Ovary (tissue), 10 donors: ENCODE measurements at places on chromosomes 2 and 18. TPM values are rescaled to one million over a fixed set of nuclear protein-coding genes. Genes with fewer than 3 reads are reported as not detected.

DNA sequence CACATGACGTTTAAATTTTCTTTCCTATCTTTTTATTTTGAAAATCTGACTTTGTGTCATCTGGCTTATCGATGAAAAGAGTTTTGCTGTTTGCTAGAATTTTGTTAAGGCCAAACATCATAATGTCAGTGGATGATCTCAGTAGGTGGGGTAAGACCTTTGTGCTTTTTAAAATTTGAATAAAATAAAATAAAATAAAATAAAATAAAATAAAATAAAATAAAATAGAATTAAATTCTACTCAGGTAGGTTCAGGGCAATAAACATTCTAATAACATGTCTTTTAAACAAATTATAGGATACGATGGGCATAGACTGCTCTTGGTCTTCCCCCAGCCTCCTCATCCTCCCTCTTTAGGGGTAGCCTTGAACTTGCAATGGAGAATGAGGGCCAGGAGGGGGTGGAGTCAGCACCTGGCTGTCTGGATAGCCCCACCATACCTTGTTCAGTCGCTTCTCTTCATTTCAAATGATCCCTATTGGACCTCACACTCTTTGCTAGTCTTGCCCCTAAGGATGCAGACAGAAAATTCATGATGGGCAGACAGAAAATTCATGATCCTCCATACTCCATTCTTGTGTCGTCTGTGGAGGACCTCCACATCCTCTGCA, 8.1 kb downstream of the LDLRAD4 start:
- no peak for DNase-seq
- H3K27ac ChIP-seq = no peak overlapping the region
- peaks cover 1% of the 10 kb centered on the region for H3K4me1 ChIP-seq

- H3K27ac ChIP-seq = peak overlapping the region; percentile 95
- peak; percentile 65 for DNase-seq
- no peaks in the 10 kb centered on the region for H3K36me3 ChIP-seq
- H3K4me1 ChIP-seq = peaks cover 6% of the 10 kb centered on the region
- peak overlapping the region; percentile 75 for H3K4me3 ChIP-seq
Observed at GRCh38 chr2:144516981-144517865, 2.7 kb downstream of the ZEB2 start.

GRCh38 chr18:54130177-54130576, 94.3 kb downstream of the MBD2 start:
- no peaks in the 10 kb centered on the region for H3K27me3 ChIP-seq
- no peaks in the 10 kb centered on the region for H3K36me3 ChIP-seq
- no peaks in the 10 kb centered on the region for H3K4me1 ChIP-seq
- no peak for DNase-seq
- H3K27ac ChIP-seq = no peak overlapping the region

GRCh38 chr2:28322456-28322855, 70.2 kb upstream of the FOSL2 start:
- no peaks in the 10 kb centered on the region for H3K27me3 ChIP-seq
- no peak overlapping the region for H3K4me3 ChIP-seq

GRCh38 chr2:234967870-234968208, 16.0 kb downstream of the SH3BP4 start:
- no peaks in the 10 kb centered on the region for H3K27me3 ChIP-seq
- no peak overlapping the region for H3K27ac ChIP-seq
- peaks cover 9% of the 10 kb centered on the region for H3K4me1 ChIP-seq
- no peak for DNase-seq

- H3K27me3 ChIP-seq = no peaks in the 10 kb centered on the region
- H3K27ac ChIP-seq = no peak overlapping the region
- no peaks in the 10 kb centered on the region for H3K4me1 ChIP-seq
Observed at GRCh38 chr18:58714259-58714658, 43.0 kb downstream of the MALT1 start.

GRCh38 chr2:98355881-98356280, 9.6 kb downstream of the CNGA3 start:
- no peak for DNase-seq
- no peaks in the 10 kb centered on the region for H3K4me1 ChIP-seq
- H3K27ac ChIP-seq = no peak overlapping the region
- H3K27me3 ChIP-seq = no peaks in the 10 kb centered on the region
- no peak overlapping the region for H3K4me3 ChIP-seq
- no peaks in the 10 kb centered on the region for H3K36me3 ChIP-seq

DNA sequence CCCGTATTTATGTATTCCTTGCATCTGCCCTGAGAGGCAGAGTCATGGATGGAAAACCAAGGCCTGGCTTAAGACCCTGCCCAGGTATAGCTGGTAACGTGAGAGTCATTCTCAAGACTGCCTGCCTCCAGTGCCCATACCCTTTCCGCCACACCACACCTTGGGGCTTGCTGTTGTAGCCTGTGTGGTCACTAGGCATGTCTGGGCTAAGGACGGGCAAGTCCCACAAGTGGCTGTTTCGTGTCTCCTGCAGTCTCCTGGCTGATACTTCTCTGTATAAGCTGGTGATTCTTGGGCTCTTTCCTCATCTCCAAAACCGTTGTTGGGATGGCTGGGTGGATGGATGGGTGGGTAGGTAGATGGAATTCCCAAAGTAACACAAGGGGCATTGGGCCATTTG, 269.8 kb downstream of the KLHL29 start:
- H3K27ac ChIP-seq = no peak overlapping the region
- no peak for DNase-seq
- H3K4me1 ChIP-seq = no peaks in the 10 kb centered on the region
- H3K4me3 ChIP-seq = no peak overlapping the region

GRCh38 chr2:38975042-38975441, 85.4 kb downstream of the ARHGEF33 start:
- H3K4me3 ChIP-seq = no peak overlapping the region
- DNase-seq = no peak
- peaks cover 5% of the 10 kb centered on the region for H3K4me1 ChIP-seq
- peak overlapping the region; percentile 57 for H3K27ac ChIP-seq

DNA sequence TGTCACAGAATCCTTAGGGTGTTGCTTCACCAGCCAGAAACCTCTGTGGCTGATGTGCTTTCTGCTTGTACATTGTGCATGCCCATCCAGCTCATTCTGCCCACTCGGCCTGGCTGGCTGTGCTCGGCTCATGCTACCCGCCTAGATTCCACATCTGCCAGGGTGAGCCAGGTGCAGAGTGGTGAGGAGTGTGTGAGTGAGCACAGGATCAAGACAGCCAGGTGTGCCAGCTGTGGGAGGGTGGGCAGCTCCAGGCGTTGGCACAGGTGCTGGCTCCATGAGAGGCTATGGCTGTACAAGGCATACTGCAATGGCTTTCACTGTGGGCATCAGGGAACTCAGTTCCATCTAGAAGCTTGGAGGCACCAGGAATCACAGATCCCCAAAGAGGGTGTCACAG, 1321.8 kb upstream of the CRIM1 start:
- H3K4me1 ChIP-seq = no peaks in the 10 kb centered on the region
- H3K27ac ChIP-seq = no peak overlapping the region
- H3K27me3 ChIP-seq = no peaks in the 10 kb centered on the region

GRCh38 chr2:197280015-197280702, 30.4 kb downstream of the ANKRD44 start:
- no peaks in the 10 kb centered on the region for H3K27me3 ChIP-seq
- no peaks in the 10 kb centered on the region for H3K36me3 ChIP-seq
- no peak overlapping the region for H3K27ac ChIP-seq
- H3K4me1 ChIP-seq = no peaks in the 10 kb centered on the region

DNA sequence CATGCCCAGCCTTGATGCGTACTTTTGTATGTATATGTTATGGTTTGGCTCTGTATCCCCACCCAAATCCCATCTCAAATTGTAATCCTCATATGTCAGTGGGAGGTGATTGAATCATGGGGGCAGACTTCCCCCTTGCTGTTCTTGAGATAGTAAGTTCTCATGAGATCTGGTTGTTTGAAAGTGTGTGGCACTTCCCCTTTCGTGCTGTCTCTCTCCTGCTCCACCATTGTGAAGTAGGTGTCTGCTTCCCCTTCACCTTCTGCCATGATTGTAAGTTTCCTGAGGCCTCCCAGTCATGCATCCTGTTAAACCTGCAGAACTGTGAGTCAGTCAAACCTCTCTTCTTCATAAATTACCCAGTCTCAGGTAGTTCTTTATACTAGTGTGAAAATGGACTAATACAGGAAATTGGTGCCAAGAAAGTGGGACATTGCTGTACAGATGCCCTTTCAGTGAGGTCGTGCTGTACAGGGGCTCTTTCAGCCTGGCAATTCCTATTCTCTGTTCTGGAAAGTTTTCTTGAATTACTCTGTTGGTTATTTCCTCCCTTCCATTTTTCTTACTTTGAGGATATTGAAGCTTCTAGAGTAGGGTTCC, 38.2 kb downstream of the KCMF1 start:
- no peaks in the 10 kb centered on the region for H3K36me3 ChIP-seq
- H3K4me3 ChIP-seq = no peak overlapping the region
- H3K27me3 ChIP-seq = no peaks in the 10 kb centered on the region
- DNase-seq = no peak
- peaks cover 7% of the 10 kb centered on the region for H3K4me1 ChIP-seq

DNA sequence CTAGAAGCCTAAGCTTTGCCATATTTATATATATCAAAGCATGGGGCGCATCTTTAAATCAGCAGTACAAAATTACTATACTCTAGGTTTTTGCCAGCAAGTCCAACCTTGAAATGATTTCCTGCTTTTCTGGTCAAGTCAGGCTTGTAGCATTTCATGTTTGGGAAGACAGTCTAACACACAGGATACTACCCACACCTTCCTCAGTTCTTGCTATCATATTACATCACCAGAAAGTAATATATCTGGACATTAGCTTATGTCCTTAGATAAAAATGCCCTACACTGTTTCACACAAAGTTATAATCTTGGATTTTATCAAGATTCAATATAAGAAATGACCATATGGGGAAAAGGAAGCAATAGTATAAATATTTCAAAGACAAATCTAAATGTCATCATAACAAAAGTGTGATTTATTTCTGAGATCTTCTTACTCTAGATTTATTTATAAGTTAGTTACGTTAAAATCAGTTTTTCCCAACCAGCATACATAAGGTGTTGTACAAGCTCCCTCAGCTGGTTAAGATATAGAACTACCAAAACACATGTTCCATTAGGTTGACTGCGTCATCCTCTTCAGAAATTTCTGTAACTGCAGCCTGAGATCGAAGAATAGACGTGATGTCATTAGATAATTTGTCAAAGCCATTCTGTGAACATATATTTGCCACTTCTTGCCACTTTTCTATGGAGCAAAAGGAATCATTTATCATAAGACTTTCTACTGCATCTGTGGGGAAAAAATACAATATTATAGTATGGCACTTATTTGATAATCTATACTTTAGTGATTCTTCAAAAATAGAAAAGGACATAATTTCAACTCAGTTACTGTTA, 56.6 kb downstream of the CLHC1 start:
- H3K4me3 ChIP-seq = no peak overlapping the region
- no peaks in the 10 kb centered on the region for H3K36me3 ChIP-seq
- no peak overlapping the region for H3K27ac ChIP-seq
- DNase-seq = no peak
- no peaks in the 10 kb centered on the region for H3K27me3 ChIP-seq

- H3K4me1 ChIP-seq = no peaks in the 10 kb centered on the region
- H3K27ac ChIP-seq = no peak overlapping the region
- no peak for DNase-seq
- H3K36me3 ChIP-seq = no peaks in the 10 kb centered on the region
- H3K27me3 ChIP-seq = no peaks in the 10 kb centered on the region
Observed at GRCh38 chr2:106825161-106825560, 60.8 kb downstream of the ST6GAL2 start.

DNA sequence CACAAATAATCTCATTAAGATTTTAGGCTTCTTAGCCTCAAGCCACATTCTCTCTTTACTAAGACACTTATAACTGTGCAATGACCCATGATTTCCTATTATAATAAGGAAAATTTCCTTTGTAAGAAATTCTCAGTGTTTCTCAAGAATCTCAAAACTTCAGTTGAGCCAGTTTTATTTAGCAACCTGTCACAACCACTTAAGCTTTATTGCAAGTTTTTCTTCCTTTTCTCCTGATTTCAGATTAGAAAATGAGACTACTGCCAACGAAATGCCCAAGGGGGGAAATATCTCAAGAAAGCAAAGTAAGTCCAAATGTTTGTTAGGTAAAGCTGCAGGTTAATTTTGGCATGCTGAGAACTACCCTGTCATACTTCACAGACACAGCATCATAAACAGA, 178.5 kb downstream of the THADA start:
- no peak overlapping the region for H3K27ac ChIP-seq
- peaks cover 7% of the 10 kb centered on the region for H3K4me1 ChIP-seq

- H3K27me3 ChIP-seq = no peaks in the 10 kb centered on the region
- H3K4me3 ChIP-seq = no peak overlapping the region
- no peak for DNase-seq
- H3K4me1 ChIP-seq = no peaks in the 10 kb centered on the region
- no peaks in the 10 kb centered on the region for H3K36me3 ChIP-seq
Observed at GRCh38 chr2:112687522-112687921, 33.3 kb upstream of the NT5DC4 start.

DNA sequence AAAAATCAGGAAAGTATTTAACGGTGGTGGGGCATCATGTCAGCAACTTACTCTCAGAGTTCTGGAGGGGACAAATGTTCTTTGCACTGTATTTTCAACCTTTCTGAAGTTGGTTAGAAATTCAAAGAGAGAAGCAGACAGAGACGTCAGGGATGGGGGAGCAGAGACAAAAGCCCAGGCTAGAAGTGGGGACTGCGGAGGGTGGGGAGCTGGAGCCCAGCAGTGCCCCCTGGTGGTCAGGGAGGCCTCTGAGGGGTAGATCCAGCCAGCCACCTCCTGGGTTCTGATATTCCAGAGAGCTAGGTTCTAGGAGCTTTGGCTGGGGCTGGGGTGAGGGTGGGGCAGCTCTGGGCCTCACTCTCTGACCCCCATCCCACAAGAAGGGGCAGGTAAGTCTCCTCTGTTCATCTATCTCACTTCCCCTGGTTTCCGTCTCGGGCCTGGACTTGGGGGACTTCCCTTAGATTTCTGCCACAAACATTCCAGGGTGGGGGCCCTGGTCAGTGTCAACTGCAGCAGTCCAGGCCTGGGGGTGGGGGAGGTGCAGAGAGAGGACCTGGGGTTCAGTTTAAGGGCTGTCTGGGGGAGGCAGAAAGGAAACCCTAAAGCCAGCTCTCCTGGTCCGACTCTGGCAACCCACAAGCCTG, 8.9 kb downstream of the TNS1 start:
- no peak overlapping the region for H3K4me3 ChIP-seq
- H3K27ac ChIP-seq = peak overlapping the region; percentile 93
- H3K36me3 ChIP-seq = no peaks in the 10 kb centered on the region
- H3K27me3 ChIP-seq = no peaks in the 10 kb centered on the region
- DNase-seq = peak; percentile 78

GRCh38 chr2:231523451-231524285, 6.6 kb downstream of the NMUR1 start:
- H3K36me3 ChIP-seq = no peaks in the 10 kb centered on the region
- H3K4me3 ChIP-seq = no peak overlapping the region
- H3K27ac ChIP-seq = no peak overlapping the region
- DNase-seq = no peak

The CDH2 gene
- 9.6 TPM for total RNA-seq

The FBLN7 gene
- total RNA-seq = 1.5 TPM

The COLEC12 gene
- total RNA-seq = 0.78 TPM

The CCDC74B gene
- 5.3 TPM for total RNA-seq

The ZNF804A gene
- 0.11 TPM for total RNA-seq

The CAVIN2 gene
- 42.6 TPM for total RNA-seq

The LBX2 gene
- 0.34 TPM for total RNA-seq

The ARHGAP28 gene
- total RNA-seq = 28.7 TPM
